Stimulated activated CD4-positive, alpha-beta T cell treated with anti-CD3 and anti-CD28 coated beads, Interleukin-12 subunit alpha, Interleukin-12 subunit beta, amount 100 ng/mL, for 4 hours (primary cell): ENCODE measurements at places on chromosomes 3 and 15.

- DNase-seq: no peak
Measured at GRCh38 chr3:66744521-66744920, 243.7 kb upstream of the LRIG1 start.

DNA sequence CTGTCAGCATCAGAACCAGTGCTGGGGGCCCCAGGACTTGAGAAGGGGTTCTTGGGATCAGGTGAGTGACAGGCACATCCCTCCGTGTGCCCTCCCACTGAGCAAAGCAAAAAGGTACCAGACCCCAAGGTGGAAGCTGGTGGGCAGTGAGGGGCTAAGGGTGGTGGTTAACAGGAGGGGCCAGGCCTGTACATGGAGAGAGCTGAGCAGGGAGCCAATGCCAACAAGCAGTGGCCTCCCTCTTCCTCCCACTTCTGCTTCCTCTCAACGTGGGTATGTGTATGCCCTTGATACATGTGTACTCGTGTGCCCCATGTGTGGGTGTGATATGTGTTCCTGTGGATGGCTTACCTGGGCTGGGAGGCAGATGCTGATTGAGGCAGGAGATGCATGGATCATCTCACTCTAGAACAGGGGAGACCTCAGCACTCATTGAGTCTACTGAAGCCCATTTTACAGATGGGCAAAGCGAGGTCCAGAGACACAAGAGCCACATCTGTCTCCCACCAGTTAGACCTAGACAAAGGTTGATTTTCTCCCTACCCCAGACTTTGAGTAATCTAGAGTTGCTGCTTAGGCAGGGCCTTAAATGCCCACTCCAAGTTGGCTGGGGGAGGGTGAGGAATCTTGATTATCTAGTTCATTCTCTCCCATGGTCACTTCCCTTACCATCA, 945 bp downstream of the VIPR1 start:
- no peak for DNase-seq

DNA sequence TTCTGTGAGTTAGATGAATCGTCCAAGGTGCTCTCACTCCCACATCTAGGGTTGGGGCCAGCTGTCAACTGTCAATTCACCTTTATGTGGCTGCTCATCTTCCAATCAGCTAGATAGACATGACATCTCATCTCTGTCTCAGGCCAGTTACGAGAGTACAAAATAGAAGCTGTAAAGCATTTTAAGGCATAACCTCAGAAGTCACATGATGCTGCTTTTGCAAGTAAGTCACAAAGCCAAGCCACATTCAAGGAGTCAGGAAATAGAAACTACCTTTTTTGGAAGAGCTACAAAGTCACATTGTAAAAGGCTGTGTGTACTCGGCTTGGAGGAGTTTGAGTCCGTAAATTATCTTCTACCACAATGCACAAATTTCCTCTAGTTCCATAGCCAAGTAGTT, 5.1 kb upstream of the CCR1 start:
- DNase-seq: no peak

GRCh38 chr15:59567324-59567723, 44.3 kb upstream of the GCNT3 start:
- DNase-seq: no peak

GRCh38 chr3:106380232-106380631, 511.4 kb upstream of the CBLB start:
- no peak for DNase-seq

GRCh38 chr3:117719316-117719926, 1009.8 kb downstream of the TUSC7 start:
- DNase-seq: no peak

- no peak for DNase-seq
Measured at GRCh38 chr3:29140666-29141065, 140.2 kb upstream of the RBMS3 start.

DNA sequence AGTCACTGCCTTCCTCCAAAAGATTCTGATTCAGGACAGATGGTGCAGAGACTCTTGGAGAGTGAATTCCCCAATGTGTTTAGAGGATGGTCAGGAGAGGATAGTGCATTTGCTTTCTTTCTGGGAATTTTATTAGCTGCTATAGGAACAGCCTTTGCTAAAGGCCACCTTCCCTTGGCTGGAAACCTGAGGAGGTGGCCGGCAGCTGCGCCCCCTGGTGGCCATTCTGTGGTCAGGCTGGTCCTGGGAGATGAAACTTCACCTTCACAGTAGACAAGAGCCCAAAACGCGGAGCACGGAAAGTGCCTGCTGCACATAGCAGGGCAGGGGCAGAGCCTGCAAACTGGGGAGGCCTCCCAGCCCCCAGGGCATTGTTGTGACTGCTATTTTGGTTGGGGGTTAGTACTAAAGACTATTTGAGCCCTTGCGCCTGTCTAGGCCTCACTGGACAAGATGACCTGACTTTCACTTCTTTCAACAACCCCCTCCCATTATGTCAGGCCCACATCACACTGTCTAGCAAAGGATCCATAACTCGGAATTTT, 34.3 kb downstream of the SEC22C start:
- peak; percentile 67 for DNase-seq

DNA sequence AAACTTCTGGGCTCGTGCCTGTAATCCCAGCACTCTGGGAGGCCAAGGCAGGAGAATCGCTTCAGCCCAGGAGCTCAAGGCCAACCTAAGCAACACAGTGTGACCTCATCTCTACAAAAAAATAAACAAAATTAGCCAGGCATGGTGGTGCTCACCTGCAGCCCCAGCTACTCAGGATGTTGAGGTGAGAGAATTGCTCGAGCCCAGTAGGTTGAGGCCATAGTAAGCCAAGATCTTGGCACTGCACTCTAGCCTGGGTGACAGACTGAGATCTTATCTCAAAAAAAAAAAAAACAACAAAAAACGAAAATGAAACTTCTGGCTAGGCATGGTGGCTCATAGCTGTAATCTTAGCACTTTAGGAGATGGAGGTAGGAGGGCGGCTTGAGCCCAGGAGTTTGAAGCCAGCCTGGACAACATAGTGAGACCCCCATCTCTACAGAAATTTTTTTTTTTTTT, 53.7 kb downstream of the PIK3CB start:
- DNase-seq: no peak

DNA sequence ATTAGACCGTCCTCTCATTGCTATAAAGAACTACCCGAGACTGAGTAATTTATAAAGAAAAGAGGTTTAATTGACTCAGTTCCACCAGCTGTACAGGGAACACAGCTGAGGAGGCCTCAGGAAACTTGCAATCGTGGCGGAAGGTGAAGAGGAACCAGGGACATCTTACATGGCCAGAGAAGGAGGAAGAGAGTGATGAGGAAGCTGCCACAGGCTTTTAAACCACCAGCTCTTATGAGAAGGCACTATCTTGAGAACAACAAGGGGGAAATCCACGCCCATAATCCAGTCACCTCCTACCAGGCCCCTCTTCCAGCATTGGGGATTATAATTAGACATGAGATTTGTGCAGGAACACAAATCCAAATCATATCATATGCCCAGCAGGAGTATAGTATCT, 138.5 kb downstream of the ALCAM start:
- DNase-seq: no peak

GRCh38 chr15:62781081-62781497, 261.5 kb upstream of the TPM1 start:
- no peak for DNase-seq

- no peak for DNase-seq
Measured at GRCh38 chr15:69444686-69445085, 7.9 kb upstream of the RPLP1 start.

- DNase-seq: no peak
Measured at GRCh38 chr3:14494973-14495300, 45.2 kb downstream of the GRIP2 start.

- DNase-seq: no peak
Measured at GRCh38 chr3:126487151-126487771, 11.6 kb upstream of the ZXDC start.

DNA sequence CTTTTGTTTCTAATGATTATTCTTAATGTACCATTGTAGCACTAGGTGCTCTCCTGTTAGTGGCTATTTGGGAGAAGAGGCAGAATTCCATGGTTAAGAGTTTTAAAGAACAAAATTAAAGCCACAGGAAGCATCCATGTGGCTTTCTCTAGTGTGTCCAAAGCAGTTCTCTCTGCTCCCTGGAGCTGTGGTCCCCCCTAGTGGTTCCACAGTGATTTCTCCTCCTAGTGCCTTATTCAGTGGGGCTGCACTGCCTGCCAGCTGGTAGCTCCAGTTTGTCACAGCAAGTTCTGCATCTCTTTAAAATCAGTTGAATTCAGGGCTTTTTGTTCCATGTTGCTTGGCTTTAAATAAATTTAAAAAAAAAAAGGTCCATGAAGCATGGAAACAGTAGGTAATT, 39.6 kb upstream of the FAM98B start:
- DNase-seq: no peak

GRCh38 chr3:150308037-150308319, 100.1 kb upstream of the TSC22D2 start:
- DNase-seq: no peak

GRCh38 chr3:152491922-152492321, 223.2 kb downstream of the MBNL1 start:
- DNase-seq: no peak

- no peak for DNase-seq
Measured at GRCh38 chr3:169455472-169455871, 208.0 kb downstream of the MECOM start.

DNA sequence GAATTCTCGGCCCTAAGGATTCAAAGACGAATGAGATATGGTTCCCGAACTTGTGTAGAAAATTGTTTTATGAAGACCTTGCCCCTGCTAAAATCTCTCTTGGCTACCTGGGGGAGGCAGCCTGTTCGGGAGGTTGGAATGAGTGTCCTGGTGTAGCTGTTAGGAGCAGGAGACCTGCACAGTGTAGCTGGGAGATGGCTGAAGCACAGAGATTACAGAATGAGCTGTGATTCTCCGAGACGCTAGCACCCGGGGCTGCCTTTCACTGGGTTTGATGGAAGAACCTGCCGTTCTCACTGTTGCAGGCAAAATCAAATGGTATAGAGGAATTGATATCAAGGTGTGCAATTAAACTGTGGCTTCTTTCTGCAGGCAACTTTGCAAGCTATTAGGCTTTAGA, 68.0 kb downstream of the TRAK1 start:
- DNase-seq: no peak

DNA sequence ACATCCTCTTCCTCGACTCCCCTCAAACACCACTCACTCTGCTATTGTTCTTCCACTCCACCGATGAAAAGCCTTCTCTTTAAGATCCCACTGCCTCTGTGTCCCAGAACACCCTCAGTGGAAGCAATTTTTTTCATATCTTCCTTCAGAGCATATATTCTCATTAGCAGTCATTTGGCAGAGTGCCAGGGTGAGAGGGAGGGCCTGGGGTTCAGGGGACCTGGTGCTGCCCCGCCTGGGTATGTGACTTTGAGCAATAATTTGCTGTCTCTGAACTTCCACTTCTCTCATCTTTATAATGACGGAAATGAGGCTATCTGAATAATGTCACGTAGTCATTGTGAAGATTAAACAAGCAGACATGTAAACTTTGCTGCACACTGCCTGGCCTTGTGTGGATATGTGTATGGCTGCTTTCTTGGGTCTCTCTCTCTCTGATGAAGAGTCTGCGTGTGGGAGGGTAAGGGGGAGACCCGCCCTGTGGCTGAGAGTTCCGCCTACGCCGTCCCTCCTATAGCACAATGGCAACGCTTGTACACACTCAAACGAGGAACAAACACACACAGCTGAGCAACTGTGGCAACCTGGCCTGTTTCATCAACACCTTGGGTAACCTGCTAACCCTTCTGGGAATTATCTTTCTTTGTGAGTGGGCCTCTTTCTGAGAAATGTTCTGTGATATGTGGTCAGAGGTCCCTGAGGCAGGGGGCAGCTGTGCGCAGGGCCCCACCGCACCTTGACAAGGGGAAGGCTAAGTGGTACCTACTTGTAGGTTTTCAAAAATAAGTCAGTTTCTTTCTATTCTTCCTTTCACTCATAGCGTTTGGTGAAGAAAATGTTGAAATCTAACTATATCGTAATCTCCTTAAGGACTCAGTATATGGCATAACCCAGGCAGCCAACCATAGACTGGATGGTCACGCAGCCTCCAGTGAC, 369.8 kb downstream of the SV2B start:
- peak; percentile 48 for DNase-seq

DNA sequence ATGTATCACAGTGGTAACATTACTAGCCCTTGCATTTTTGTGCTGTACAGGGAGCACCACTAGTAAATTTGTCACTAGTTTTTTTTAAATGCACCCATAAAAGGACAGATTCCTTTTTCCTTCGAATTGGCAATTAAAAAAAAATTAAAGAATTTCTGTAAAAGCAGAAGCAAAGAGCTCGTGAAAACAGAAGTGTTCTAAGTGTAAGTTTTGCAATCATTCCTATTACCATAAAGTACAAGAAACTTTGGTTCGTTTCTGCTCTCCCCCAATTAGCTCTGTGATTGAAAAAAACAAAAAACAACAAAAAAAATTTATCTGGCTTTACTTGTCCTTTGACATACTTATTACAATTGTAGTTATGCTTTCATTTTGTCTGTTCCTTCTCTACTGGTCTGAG, 5.3 kb downstream of the SERP1 start:
- no peak for DNase-seq

- no peak for DNase-seq
Measured at GRCh38 chr15:88995449-88995848, 82.3 kb upstream of the MFGE8 start.

- no peak for DNase-seq
Measured at GRCh38 chr3:56775445-56775837, 26.3 kb downstream of the ARHGEF3 start.

GRCh38 chr3:122067214-122067550, 12.0 kb downstream of the CD86 start:
- no peak for DNase-seq

DNA sequence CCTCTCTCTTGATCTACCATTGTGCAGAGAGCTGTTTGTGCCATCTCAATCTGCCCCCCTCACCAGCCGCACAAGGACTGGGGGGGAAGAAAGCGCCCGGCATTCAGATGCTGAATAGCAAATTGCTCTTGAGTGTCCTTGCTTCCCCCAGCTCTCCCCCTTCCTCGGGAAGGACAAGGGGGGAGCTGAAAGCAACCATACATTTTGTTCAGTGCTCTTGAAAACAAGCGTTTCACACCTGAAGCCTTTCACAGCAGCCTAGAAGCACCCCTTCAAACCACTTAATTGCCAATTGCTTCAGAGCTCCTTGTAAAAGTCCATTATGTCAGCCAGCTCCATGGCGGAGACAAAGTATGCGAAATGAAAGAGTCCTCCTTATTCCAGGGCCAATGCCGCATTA, 540.1 kb downstream of the NR2F2 start:
- DNase-seq: no peak

DNA sequence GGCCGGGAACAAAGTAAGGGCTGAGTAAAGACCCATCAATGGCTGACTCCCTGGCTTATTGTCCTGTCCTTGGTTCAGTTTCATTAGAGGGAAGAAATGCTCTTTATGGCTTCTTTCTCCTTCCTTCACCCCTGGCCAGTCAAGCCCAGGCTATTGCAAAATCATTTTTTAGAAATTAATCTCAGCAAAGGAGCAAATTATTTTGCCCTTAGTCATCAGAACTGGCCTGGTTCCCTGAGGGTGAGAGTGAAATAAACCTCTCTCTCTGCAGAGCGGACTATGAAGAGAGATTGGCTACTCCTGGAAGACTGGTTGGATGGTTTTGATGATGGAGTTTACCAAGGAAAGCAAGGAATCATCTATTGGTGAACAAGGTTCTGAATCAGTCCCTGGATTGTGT, 52.7 kb upstream of the OXTR start:
- no peak for DNase-seq
